NCI-H2107 (cell line): ENCODE measurements at places on chromosomes 16 and 17.

DNA sequence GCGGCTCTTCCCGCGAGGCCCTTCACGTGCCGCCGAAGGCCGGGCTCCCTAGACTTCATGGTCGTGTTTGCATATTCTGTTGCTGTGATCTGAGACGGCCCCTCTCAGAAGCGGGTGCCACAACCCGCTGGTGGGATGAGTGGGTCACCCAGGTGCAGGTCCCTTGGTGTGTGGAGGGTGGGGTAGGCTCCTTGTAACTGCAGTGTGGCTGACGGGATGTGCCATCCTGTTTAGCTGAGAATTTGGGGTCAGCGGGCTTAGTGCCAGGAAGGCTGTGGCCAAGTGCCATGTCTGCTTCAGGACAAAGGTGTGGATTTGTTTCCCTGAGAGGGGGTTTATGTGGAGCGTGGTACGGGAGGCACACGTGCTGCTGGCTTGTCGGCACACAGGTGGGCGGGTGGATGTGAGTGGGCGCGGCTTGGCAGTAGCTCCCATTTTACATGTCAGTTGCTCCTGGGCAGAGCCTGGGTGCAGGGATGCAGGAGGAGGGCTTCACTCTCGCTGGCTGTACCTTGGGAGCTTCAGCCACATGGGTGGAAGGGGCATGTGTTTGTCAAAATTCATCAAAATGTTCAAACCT lies 9.2 kb upstream of the WFIKKN1 start:
- no peak for DNase-seq

DNA sequence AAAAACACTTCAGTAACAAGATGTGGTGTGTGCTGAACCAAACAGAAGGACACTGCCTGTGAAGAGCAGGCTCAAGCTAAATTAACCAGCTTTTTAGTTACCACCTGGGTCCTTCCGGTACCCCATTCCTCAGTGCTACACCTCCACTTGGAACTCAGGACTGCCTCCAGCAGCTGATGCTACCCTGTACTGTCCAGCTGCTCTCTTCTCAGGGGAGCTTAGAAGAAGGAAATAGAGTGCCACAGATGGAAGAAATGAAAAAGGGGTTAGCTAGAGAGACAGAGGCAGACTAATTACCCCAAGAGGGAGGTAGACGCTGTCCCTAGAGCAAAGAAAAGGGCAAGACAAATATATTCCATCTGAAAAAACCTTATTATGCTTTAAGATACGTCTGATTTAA lies 5.7 kb downstream of the MED13 start:
- DNase-seq = no peak

- no peak for DNase-seq
Observed at GRCh38 chr16:68767581-68767980, 30.5 kb downstream of the CDH1 start.

DNA sequence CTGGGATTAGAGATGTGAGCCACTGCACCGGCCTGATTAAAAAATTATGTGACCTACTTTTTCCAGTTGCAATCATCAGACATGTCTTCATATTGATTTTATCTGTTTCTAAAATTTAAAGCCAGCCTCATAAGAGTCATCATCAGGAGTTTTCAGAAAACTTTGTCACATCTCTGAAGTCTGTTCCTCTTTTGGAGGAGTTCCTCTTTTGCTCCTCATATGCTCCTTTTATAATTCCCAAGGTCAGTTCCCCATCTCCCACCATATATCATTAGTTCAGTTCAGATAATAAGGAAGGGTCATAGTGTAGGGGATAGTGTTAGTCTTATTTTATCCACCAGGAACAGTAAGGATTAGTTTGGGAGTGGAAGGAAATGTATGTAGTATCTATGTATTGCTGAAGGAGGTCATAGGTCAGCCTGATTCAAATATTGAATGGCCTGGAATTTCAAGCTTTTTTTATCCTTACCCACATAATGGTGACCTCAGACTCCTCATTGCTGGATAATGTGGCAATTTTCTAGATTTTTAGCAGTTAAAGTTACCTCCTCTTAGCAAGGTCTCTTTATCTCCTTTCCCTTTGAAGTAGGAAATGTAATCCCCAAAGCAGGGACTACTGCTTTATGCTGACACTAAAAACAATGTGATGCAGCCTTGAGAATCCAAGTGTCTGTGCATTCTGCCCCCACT lies 13.8 kb upstream of the DUSP14 start:
- DNase-seq = no peak

DNA sequence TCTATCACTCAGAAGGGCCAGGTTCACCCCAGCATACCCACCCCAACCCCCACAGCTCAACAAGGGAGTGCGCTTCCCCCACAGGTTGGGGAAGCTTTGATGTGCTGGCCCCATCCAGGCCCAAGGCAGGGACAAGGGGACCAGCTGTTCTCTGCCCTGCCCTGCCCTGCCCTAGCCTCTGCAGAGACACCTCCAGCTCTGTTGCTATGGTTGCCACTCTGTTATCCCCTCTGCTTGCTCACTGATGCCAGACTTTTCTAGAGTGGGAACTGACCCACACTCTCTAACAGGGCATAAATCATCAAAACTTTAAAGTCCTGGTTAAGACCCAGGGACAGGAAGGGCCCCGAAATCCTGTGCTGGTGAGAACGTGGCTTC lies 50.4 kb upstream of the ENPP7 start:
- DNase-seq = no peak

DNA sequence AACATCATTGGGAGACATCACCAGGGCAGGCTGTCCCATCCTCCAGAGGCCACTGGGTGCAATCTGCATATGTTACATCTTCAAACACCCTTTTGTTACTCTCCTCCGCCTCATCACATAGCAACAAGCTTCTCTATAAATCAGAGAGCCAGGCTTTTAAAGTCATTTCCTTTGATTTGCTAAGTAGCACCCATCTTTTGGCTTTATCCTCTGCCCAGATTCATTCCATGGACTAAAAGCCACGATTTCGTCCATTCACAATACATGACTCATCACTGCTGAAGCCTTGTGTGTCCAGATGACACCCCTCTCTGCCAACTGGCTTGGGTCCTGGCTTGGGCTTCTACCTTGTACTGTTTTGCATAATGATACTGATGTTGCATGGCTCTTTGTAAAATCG lies 2.0 kb upstream of the KRT38 start:
- DNase-seq = no peak

GRCh38 chr16:56993204-56993603 lies 3.8 kb downstream of the NLRC5 start:
- DNase-seq = no peak

- DNase-seq = no peak
Observed at GRCh38 chr17:57046749-57047148, 38.3 kb upstream of the AKAP1 start.

- DNase-seq = no peak
Observed at GRCh38 chr16:16915771-16916170, 536.8 kb downstream of the NPIPA7 start.

DNA sequence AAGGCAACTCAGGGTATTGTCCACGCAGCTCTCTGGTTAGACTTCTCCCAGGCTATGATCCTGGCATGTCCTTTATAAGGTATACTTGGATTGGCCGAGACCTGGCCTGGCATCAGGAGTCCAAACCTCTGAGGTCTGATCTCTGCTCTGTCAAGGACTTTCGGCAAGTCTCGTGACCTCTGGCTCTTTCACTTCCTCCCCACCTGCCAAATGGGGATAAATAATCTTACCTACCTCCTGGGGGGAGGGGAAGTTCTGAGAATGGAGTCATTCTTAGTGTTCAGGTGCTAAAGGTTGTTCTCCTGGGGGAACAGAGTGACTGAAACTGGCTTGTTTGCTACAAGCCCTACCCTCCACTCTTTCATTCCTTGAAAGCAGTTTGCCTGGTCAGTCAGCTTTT lies 7.6 kb downstream of the ATXN1L start:
- DNase-seq = no peak

GRCh38 chr17:59876107-59876506 lies 16.6 kb downstream of the TUBD1 start:
- no peak for DNase-seq

- DNase-seq = no peak
Observed at GRCh38 chr17:73551759-73552158, 92.5 kb downstream of the SDK2 start.

GRCh38 chr16:31067342-31067741 lies 6.7 kb downstream of the ZNF668 start:
- DNase-seq = no peak

GRCh38 chr17:74888469-74888868 lies 5.0 kb downstream of the FADS6 start:
- no peak for DNase-seq

- no peak for DNase-seq
Observed at GRCh38 chr16:974001-974601, 3.3 kb upstream of the LMF1 start.

GRCh38 chr17:69103557-69104233 lies 38.0 kb downstream of the ABCA6 start:
- DNase-seq = no peak

- DNase-seq = no peak
Observed at GRCh38 chr17:81992306-81993102, 15.1 kb downstream of the ASPSCR1 start.

DNA sequence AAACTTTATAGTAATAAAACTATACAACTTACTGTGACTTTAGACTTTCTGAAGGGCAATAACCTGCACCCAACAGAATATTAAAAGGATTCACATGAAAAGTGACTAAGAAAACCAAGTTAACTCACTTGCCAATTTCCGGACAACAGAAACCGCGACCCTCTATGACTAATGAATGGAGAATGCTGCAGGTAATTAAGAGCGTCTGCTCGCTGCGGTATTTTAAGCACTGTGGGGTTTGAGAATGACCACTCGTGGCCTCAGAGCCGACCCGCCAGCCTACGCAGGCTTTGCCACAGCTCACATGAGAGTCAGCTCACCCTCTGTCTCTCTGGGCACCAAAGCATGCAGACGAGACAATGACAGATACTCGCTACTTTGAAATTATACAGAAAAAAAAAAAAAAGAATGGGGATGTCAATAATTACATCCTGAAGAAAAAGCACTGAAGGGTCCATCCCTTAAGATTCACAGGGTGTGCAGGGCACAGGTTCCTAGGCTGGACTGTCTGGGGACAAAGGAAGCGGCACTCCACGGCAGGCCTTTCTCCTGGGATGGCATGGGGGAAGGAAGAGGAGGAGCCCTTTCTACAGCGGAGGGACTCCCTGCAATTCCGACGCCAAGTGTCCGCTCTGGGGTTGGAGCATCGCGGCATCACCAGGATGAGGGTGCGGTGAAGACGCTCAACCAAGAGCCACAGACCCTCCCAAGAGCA lies 35.0 kb downstream of the ZCCHC14 start:
- no peak for DNase-seq

GRCh38 chr17:9371019-9371418 lies 204.6 kb downstream of the STX8 start:
- no peak for DNase-seq

- DNase-seq = no peak
Observed at GRCh38 chr17:39599665-39600231, 8.0 kb downstream of the NEUROD2 start.

- DNase-seq = no peak
Observed at GRCh38 chr16:85046931-85047866, 19.6 kb downstream of the KIAA0513 start.

DNA sequence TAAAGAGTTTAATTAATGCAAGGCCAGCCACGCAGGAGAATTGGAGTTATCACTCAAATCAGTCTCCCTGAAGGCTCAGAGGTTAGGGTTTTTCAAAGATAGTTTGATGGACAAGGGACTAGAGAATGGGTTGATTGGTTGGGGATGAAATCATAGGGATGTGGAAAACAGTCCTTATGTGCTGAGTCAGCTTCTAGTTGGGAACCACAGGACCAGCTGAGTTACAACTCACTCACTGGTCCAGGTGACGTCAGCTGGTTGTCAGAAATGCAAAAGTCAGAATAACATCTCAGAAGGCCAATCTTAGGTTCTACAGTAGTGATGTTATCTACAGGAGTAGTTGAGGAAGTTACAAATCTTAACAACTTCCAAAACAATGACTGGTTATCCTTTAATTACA lies 47.6 kb downstream of the CPD start:
- DNase-seq = no peak

DNA sequence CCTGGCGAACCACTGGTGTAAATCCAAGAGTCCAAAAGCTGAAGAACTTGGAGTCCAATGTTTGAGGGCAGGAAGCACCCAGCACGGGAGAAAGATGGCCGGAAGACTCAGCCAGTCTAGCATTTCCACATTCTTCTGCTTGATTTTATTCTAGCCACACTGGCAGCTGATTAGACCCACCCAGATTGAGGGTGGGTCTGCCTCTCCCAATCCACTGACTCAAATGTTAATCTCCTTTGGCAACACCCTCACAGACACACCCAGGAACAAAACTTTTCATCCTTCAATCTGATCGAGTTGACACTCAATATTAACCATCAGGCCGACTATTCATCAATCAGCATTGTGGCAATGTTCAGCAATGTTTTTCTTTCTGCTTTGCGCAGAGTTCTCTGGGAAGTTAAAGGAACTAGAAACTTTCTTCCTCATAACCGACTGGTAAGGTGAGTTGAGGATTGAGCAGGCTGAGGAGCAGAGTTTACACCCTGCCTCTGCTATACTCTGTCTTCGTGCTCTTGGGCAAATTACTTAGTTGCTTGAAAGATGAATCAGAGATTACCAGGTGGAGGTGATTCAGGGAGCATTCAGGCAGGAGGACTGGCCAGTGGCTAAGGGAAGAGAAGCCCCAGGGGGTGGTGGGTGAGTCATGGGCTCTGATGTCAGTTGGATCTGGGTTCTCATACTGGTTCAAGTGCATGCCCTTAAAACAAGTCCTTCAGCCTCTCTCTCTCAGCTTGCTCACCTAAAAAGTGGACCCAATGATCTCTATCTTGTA lies 28.2 kb upstream of the BRD7 start:
- DNase-seq = no peak

DNA sequence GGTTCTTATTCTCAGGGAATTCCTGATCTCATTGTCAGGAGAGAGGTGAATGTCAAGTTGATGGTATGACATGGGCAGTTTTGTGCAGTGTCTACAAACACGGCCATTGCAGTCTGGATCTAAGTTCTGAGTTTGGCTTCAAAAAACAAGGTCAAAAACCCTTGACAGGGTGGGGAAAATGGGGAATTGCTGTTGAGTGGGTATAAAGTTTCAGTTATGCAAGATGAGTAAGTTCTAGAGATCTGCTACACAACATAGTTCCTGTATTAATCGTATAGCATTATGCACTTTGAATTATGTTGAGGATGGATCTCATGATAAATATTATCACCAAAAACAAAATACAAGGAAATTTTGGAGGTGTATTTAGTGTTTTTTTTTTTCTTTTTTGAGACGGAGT lies 36.6 kb upstream of the CARMIL2 start:
- DNase-seq = no peak

- DNase-seq = no peak
Observed at GRCh38 chr16:54772400-54772799, 158.3 kb upstream of the IRX5 start.

DNA sequence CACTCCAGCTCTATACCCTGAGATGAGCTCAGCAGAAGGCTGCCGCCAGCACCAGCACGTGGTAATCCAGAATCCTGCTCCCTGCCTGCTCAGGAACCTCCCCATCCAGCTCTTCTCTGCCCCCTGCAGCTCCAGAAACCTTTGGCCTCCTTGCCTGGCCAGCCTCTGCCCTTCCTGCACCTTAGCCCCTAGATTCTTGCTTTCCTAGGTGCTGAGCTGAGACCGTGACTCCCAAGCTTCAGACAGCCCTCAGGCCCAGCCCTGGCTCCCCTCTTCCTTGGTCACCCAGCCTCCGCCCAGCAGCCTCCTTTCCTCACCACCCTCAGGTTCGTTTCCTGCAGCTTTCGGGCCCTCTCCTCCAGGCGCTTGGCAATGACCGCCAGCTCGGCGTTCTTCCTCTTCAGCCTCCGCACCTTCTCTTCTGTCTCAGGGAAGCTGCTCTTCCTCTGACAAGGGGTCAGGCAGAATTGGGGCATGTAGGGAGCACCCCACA lies 2.6 kb downstream of the TSPOAP1 start:
- no peak for DNase-seq
